ENCODE measurements at places on chromosomes 7 and 10. TPM values are rescaled to one million over a fixed set of nuclear protein-coding genes. Genes with fewer than 3 reads are reported as not detected.

- H3K36me3 ChIP-seq = no peaks in the 10 kb centered on the region
- no peak overlapping the region for H3K27ac ChIP-seq
- H3K4me3 ChIP-seq = no peak overlapping the region
- DNase-seq = no peak
These were observed 183.4 kb downstream of the MACC1 start for GRCh38 chr7:20033621-20034400.

CYP3A7 gene
- total RNA-seq = 0.26 TPM

BRAF gene
- 28.4 TPM for total RNA-seq

GRCh38 chr7:43721193-43721806 is 8.0 kb downstream of the COA1 start:
- H3K27ac ChIP-seq = no peak overlapping the region
- H3K27me3 ChIP-seq = no peaks in the 10 kb centered on the region
- H3K4me3 ChIP-seq = no peak overlapping the region
- DNase-seq = no peak
- H3K36me3 ChIP-seq = no peaks in the 10 kb centered on the region

DNA sequence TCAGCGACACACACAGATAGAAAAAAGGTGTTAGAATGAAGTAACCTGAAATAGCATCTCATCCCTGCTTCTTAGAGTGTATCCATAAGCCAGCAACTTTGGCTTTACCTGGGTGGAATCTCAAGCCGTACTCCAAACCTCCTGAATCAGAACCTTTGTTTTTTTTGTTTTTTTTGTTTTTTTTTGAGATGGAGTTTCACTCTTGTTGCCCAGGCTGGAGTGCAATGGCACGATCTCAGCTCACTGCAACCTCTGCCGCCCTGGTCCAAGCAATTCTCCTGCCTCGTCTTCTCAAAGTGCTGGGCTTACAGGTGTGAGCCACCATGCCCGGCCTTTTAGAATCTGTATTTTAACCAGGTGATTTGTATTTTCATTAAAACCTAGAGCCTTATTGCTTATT is 9.0 kb downstream of the NRBF2 start:
- H3K4me3 ChIP-seq = no peak overlapping the region
- H3K27ac ChIP-seq = no peak overlapping the region
- H3K36me3 ChIP-seq = no peaks in the 10 kb centered on the region
- DNase-seq = no peak
- H3K4me1 ChIP-seq = peaks cover 29% of the 10 kb centered on the region

GRCh38 chr7:50142425-50143017 is 49.5 kb upstream of the ZPBP start:
- no peak for DNase-seq
- H3K4me3 ChIP-seq = no peak overlapping the region
- peaks cover 7% of the 10 kb centered on the region for H3K27me3 ChIP-seq
- no peaks in the 10 kb centered on the region for H3K36me3 ChIP-seq
- H3K4me1 ChIP-seq = no peaks in the 10 kb centered on the region

GJD4 gene
- not detected for total RNA-seq

- H3K36me3 ChIP-seq = no peaks in the 10 kb centered on the region
- H3K27ac ChIP-seq = no peak overlapping the region
- no peak for DNase-seq
- H3K4me1 ChIP-seq = no peaks in the 10 kb centered on the region
- H3K4me3 ChIP-seq = no peak overlapping the region
These were observed 41.4 kb upstream of the ANTXRL start for GRCh38 chr10:46245381-46245900.

NKX1-2 gene
- total RNA-seq = not detected

- H3K4me3 ChIP-seq = no peak overlapping the region
- no peaks in the 10 kb centered on the region for H3K4me1 ChIP-seq
- no peak for DNase-seq
- H3K36me3 ChIP-seq = no peaks in the 10 kb centered on the region
- H3K27me3 ChIP-seq = no peaks in the 10 kb centered on the region
These were observed 233.2 kb upstream of the AUTS2 start for GRCh38 chr7:69364813-69365643.

Data from gastrocnemius medialis (tissue), 4 donors.